Uterus (tissue), 4 donors: ENCODE measurements at places on chromosomes 2 and 18.

- peak; percentile 16 for DNase-seq
Measured at GRCh38 chr2:223692191-223692947, 90.2 kb upstream of the SCG2 start.

GRCh38 chr2:85712336-85712735 lies 18.2 kb downstream of the GNLY start:
- no peak for DNase-seq

- no peak for DNase-seq
Measured at GRCh38 chr2:142052220-142052863, 78.5 kb downstream of the LRP1B start.

GRCh38 chr2:210224591-210224940 lies 681 bp downstream of the ACADL start:
- no peak for DNase-seq

- DNase-seq, result no peak
Measured at GRCh38 chr2:42799881-42800280, 7.5 kb upstream of the HAAO start.

GRCh38 chr2:219073413-219074129 lies 12.8 kb upstream of the IHH start:
- DNase-seq, result no peak

- no peak for DNase-seq
Measured at GRCh38 chr2:149528983-149529382, 58.6 kb downstream of the MMADHC start.

DNA sequence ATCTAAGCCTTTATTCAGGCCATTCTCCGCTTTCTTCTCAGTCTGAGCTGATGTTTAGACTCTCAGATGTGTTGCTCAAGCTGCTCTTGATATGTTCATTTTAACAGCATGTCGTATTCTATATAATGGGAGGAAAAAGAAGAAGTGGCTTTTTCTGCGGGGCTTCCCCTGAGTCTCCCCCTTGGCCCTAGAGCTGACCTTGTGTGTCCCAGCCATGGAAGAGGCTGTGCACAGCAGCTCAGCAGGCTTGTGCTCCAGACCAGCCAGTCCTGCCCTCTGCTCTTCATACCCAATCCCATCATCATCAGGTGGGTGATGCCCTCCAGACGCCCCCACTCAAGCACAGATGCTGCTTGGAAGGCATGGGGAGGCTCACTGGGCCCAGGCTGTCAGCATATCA lies 155.1 kb upstream of the CELF4 start:
- DNase-seq, result no peak

DNA sequence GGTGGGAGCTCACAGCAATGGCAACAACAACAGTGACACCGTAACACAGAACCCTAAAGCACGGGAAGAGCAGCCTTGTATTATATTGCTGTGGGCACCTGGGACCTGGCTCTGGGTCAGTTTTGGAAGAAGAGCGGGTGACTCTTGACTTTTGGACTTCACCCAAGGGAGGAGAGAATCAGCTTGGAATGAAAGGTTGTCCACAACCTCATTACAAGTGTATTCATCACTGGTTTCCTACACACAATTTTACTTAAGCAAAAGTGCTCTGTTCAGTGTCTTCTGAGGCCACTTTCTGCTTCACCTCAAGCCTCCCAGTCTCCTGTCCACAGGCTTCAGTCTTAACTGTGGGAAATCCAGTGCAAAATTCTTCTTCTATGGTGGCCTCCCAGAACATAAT lies 263.8 kb downstream of the KCNE4 start:
- no peak for DNase-seq

DNA sequence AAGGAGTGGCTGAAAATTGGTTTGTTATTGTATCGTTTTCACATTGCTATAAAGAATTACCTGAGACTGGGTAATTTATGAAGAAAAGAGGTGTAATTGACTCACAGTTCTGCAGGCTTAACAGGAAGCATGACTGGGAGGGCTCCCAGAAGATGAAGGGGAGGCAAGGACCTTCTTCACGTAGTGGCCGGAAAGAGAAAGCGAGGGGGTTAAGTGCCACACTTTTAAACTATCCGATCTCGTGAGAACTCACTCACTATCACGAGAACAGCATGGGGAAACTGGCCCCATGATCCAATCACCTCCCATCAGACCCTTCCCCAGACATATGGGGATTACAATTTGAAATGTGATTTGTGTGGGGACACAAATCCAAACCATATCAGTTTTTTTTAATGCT lies 81.6 kb downstream of the FBXO15 start:
- DNase-seq, result no peak

DNA sequence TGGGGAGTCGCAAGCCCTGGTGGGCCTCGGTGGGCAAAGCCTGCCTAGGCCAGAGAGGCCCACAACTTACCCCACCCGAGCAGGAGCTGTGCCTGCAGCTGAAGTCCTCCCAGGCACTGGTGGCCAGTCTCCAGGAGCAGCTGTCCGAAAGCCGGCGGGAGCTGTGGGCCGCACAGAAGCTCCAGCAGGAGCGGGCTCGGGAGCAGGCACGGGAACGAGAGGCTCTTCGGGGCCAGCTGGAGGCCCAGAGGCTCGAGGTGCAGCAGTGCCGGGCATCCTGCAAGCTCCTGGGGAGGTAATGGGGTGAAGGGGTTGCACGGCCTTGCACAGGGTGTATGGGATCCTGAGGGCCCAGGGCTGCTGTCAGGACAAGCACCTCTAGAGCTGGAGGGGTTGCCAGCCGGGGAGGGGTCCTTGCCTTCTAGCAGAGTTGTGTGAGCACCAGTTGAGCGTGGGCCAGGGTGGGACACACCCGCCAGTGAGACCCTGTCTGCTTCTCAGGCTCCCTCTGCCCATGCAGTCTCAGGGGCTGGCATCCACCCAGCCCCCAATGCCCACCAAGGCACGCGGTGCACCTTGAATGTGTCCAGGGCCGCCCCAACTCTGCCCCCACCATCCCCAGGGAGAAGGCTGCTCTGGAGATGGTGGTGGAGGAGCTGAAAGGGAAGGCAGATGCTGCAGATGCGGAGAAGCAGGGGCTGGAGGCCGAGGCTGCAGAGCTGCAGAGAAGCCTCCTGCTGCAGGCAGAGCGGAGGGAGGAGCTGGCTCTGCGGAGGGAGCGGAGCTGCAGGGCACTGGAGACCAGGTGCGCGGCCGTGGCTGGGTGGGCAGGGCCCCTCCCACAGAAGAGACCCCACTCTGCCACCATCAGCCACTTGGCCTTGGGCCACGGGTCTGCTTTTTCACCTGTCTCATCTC lies 27.2 kb downstream of the CROCC2 start:
- peak; percentile 10 for DNase-seq

DNA sequence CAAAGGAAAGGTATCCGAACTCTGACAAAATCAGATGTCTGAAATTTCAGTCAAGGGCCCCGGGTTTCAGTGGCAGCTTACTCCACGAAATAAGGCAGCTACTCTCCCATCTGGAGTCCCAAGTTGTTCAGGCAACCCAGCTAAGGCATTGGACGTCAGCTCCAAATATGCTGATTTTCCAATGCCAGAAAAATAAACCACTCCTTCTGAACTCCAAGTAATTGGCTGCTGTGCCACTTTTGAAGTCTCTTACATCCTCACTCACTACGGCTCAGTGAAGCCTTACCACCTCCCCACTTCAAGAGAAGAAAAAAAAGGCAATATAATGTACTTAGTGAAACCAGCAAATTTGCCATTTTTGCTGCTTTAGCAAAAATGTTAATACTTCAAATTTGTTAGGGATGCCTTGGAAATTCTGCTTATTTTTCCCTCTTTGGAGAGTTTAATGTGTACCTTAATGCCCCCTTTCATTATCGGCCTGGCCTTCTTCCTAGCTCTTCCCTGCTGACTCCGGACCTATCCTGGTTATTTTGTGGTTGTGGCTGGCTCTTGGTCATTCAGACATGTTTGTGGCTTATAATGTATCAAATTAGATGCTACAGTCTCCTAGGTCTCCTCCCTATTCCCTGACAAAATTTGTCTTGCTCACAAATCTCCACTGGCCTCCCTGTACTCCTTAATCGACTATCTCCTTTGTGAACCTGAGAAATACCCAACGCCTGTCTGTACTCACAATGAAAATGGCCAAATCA lies 589.2 kb upstream of the ZEB2 start:
- no peak for DNase-seq

GRCh38 chr18:45415614-45416013 lies 199.7 kb upstream of the SLC14A2 start:
- DNase-seq, result no peak

GRCh38 chr2:216839688-216840087 lies 20.2 kb downstream of the TNP1 start:
- no peak for DNase-seq

- no peak for DNase-seq
Measured at GRCh38 chr2:222433332-222434173, 9.2 kb downstream of the SGPP2 start.

GRCh38 chr18:35682281-35682867 lies 100.8 kb downstream of the GALNT1 start:
- no peak for DNase-seq

DNA sequence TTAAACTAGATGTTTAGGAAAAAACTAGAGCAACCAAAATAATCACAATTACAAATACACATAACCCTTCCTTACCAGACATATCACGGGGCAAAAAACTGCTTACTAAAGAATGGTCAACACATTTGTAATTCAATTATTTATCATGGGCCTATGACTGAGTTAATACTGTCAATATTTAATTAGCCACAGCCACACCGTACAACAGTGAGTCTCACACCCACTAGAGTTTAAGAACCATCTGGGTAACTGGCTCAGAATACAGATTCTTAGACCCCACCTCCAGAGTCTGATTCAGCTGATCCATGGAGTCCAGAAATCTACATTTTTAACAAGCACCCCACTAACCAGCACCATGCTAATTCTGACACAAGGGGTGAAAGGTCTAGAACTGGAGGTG lies 14.8 kb downstream of the ATL2 start:
- DNase-seq, result no peak

DNA sequence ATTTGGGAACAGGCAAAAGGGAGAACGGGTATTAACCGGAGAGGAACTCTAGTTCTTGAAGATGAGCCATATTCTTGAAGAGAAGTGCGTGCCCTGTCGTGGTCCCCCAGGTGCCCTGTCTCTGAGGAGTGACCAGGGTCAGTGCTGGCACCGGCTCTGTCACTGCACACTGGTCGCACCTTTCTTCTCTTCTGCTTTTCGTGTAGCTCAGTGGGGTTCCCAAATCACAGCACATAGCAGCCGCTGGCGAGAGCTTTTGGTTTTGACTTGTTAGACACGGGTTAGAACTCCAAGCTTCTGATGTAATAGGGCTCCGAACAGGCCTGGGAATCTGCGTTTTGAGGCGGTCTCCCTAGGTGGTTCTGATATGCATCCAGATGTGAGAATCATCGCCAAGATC lies 18.4 kb upstream of the LRRTM1 start:
- DNase-seq, result no peak

GRCh38 chr2:174994381-174994780 lies 10.8 kb downstream of the CHN1 start:
- DNase-seq, result no peak

- DNase-seq, result no peak
Measured at GRCh38 chr2:222563106-222563718, 92.7 kb downstream of the FARSB start.

DNA sequence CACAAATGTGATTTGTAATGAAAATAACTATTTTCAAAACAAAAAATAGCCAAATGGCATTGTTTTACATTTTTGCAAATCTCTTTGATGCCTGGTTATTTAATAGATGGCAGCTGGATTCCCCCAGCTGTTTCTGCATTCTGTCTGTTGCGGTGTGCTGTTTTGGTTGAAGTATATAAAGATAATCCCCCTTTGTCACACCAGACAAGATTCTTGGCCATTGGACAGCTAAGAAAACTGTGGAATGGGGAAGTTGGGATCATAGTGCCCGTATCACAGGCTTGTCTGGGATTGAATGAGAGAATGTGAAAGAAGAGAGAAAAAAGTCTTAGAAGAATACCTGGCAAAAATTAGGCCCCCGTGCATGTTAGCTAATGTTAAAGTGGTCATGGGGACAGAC lies 19.5 kb upstream of the LYPD6B start:
- no peak for DNase-seq

DNA sequence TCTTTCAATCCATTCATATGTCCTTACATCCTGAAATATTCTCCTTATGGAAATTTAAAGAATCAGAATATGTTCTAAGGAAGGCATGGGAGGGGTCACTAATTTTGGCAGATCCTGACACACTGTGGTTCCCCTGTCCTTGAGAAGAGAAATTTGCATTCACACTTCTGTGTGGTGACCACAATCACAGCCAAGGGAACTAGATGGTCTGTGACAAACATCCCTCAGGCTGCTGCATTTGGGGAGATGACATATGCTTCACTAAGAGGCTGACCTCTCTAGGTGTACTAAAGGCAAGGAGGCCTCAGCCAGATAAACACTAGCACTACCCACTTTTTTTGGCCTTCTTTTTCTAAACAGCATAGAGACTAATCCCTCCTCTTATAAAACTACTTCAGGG lies 129.6 kb downstream of the MREG start:
- DNase-seq, result no peak

GRCh38 chr2:186697536-186697935 lies 3.7 kb downstream of the FAM171B start:
- no peak for DNase-seq

DNA sequence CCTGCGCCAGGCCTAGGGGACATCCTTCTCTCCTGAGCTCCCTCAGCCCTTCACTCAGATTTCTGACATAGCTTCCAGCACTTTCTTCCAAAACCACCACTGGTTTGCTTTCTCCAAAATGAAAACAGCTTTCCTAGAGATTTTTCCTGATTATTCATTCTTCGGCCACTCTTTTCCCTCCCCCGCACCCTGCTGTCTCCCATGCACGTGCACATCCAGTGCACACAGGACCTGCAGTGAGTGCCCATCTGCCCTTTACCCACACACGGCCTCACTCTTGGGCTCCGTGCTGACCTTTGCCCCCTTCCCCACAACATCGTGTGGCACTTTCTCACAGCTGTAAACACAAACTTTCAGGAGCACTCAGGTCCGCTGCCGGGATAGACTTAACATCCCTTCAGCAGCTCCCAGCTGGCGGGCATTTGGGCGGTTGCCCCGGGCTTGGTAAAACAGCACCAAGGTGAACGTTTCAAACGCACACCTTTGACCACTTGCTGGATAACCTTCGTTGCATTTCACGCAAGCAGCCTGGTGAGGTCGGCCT lies 25.8 kb downstream of the KIF1A start:
- DNase-seq, result no peak

GRCh38 chr2:59167514-59167913 lies 926.4 kb upstream of the FANCL start:
- no peak for DNase-seq

- DNase-seq, result no peak
Measured at GRCh38 chr2:230305416-230306275, 21.3 kb upstream of the SP140L start.

DNA sequence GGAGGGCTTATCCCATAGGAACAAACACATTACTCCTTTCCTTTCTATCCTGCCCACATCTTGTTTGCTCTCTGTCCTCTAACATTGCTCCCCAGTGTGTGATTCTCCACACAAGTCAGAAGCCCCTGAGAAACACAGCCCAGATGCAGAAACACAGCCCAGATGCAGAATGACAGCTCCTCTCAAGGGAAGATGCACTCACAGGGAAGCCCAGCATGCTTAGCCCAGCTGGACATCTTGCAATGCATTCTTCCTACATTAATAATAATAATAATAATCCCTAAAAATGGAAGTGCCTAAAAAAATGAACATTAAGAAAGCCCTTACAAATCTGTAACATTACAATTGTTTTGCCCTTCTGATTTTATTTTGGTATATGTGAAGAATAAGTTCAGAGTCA lies 172.1 kb downstream of the CBLN2 start:
- DNase-seq, result no peak

- no peak for DNase-seq
Measured at GRCh38 chr2:32715391-32715841, 87.6 kb downstream of the TTC27 start.
